PC-3 (cell line): ENCODE measurements at places on chromosomes 13 and 19.

DNA sequence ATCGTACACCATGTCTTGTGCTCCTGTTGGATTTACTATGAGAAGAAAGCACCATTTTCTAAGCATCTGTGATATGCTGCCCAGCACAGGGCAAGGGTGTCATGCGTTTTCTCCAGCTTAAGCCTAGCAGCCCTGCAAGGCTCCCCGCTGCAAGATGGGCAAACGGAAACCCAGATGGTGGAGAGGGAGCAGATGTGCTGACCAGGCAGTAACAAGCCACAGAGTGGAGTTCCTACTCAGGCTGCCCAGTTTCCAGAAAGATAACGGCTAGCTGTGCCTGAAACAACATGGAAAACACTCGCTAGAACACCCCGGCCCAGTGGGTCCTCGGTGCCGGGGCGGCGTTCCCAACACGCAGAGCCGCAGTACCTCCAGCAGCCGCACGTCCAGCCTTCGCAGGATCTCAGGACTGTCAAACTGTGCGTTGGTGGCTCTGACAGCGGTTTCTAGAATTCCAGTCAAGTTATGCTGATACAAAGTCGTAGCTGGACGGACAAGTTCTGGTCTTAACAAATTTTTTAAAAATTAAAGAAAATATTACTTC is 68.4 kb downstream of the TUBGCP3 start:
- DNase-seq = no peak

- DNase-seq = peak; percentile 92
Observed at GRCh38 chr19:41223431-41224234, 4.6 kb downstream of the AXL start.

DNA sequence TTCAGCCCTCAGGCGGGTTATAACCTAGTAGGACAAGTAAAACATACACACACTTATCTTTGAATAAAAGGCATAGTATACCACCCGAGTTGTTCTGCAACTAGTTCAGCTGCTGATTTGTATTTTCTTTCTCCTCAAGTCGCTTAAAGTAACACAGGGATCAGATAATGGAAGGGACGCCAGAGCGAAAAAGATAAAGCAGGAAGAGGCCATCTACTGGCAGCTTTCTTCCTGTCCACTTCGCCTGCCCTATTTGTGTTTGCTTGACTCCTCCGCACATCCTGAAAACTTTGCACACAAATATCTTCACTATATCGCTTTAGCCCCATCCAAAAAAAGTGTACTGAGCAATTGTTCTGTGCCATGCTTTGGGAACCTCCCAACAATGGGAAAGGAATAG is 238.0 kb upstream of the SOX21 start:
- no peak for DNase-seq

DNA sequence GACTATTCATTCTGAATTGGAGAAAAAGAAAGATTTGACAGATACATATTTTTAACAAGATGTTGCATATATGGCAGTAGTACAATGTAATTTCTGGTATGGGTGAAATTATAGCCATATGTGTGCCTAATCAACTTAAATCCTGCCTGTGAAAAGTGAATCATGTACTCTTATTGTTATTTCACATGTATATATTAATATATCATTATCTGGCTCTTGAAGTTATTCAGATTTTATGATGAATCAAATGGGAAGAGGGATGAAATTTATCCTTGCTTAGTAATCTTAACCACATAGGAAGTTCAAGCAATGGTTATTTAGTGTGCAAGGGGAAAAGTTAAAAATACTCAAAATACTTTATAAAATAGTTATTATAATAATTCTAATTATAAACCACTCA is 80.5 kb downstream of the GPC6 start:
- no peak for DNase-seq

DNA sequence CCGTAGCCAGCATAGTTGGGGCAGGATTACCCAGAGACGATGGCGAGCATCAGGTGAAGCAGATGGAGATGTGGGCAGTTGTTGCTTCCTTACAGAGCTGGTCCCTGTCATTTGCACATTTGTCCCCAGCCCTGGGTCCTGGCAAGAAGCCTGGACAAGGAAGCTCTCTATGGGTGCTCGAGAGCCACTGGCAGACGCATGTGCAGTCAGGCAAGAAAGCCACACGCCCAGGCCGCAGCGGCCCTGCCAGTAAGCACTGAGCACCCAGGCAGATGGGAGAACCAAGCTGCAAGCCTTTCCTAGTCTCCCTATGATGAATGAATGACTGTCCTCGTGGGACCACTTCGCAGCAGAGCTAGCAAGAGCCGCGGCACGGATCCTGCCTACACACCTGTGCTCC is 182.8 kb downstream of the FOXO1 start:
- DNase-seq = no peak

GRCh38 chr13:90950160-90950559 is 397.3 kb upstream of the MIR17HG start:
- peak; percentile 70 for DNase-seq

DNA sequence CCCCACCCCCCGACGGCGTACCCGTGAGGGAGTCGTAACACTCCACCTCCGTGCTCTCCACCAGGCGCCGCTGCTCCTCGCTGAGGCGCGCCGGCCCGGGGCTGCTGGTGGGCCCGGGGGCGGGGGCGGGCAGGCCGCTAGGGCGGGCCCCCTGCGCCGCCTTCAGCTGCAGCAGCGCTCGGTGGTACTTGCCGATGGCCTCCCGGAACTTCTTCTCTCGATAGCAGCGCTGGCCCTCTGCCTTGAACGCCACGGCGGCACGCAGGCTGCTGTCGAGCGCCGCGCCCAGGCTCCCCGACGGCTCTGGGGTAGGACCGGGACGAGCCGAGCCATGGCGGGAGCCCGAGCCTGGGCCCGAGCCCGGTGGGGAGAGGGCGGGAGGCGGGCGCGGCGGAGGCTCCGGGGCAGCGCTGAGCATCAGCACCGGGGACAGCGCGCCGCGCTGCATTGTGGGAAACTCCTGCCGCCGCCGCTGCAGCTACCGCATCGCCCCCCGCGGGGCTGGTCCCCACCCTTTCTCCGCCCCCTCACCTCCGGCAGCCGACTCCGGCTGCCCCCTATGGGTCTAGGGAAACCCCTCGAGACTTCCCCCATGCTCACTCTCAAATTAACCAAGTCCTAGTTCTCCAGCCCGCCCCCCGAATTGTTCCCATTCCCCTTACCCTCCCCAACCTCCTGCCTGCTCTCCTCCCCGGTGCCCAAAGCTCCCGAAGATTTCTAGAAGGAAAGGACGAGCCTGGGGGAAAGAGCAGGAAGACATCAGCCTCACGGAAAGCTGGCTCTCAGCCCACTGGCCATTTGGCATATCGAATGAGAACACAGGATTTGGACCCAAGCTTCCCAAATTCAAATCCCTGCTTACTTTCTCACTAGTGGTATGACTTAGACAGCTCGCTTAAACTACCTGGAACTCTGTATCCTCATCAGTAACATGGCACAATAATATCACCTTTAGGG is at the start of gene TTC9B:
Gene TTC9B (minus strand): TSS at position 451 of the 957 bp plus-strand sequence. CDS start 3 bp downstream, at position 448.
- DNase-seq = no peak
